Activated CD4-positive, CD25-positive, alpha-beta regulatory T cell treated with anti-CD3 and anti-CD28 coated beads, Interleukin-2, amount 50 U/mL, for 24 hours (primary cell): ENCODE measurements at places on chromosomes 7 and 10.
A peak's percentile ranks its signal among the peaks of the same experiment; 100 is the strongest.

DNA sequence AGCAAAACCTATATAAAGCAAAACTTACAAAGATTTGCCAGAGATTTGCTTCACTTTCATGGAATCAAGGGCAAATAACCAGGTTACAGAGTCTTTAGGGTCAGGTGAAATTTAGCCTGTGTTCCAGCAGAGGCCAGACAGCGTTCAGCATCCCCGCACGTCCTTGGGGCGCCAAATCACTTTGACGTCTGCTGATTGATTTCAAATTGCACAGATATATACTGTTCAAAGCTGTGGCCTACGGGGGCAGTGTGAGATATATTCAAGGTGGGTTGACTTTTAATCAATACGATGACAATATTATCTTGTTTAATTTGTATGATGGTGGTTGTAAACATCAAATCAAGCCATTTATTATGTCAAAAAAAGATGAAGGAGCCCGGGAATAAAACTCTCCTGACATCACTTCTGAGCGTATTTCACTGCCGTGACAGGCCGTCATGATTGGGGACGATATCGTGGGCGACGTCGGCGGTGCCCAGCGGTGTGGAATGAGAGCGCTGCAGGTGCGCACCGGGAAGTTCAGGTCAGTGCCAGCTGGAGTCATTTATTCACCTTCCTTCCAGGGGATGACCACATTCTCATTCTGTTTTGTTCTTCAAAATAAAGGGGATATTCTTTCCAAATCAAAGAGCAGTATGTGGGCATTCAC, 55.2 kb downstream of the LHPP start:
- ATAC-seq = no peak

DNA sequence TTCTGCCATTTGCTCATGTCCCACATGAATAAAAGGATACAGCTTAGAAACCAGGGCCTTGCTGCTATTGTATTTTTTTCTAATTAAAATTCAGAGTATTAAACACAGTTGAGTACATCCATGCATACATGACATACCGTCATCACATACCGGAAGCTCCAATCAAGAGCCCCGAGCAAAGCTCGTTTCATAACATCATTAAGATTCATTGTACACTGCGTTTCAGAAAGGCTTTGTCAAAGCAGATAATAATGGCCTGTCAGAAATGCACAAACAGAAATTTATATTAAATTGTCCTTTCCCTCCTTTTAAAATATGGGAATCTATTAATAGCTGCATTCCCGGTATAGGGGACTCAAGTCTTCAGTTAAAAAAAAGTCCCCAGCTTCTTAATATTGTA, 103.4 kb downstream of the PRTFDC1 start:
- no peak for ATAC-seq

DNA sequence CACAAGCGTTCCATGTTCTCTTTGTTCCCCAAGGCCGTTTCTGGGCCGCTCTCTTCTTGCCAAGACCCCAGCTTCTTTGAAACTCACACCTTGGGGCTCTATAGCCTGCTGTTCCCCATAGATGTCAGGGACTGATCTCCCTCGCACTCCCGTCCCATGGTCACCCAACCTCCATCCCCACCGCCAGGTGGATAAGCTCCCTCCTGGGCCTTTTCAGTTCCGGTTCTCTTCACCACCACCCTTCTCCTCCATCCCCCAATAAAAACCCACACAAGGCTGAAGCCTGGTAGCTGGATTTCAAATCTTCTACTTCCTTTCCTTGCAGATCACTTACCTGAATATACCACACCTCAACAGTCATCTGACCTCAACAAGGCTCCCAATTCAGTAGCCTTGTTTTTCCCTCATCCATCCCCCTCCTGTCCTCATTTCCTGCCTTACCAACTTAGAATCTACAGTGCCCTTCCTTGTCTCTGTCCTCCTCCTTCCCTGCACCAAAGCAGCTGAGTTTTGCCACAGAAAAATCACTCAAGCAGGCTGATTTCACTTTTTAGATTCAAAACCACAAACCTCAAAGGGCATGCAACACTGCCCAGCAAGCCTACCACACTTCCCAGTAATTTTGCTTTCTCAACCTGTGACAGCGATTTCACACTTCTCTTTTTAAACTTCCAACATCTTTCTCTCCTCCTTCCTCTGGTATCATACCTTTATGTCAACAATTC, 7.7 kb downstream of the SLC37A3 start:
- peak; percentile 30 for ATAC-seq

- ATAC-seq = no peak
Observed at GRCh38 chr10:74371696-74372095, 220.7 kb downstream of the ADK start.

GRCh38 chr10:31069411-31069810, 37.7 kb upstream of the ZNF438 start:
- ATAC-seq = no peak

DNA sequence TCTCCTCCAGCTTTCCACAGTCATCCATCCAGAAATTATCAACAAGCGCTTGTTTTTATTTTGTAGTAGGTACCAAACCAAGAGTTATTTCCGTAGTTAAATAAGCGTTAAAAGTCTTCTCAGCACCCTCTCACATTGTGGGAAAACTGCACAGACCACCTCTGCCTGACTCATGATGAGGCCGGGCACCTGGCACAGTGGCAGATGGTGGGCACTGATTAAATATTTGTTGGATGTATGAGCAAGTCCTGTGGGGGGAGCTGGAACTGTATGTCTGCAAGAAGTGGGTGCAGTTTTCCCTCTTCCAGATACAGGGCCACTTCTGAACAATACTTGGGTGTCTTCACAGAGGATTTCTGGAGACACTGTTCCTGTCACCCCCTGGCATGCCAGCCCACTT, 5.3 kb upstream of the REPIN1 start:
- ATAC-seq = no peak
